ENCODE measurements at places on chromosomes 4 and X.

DNA sequence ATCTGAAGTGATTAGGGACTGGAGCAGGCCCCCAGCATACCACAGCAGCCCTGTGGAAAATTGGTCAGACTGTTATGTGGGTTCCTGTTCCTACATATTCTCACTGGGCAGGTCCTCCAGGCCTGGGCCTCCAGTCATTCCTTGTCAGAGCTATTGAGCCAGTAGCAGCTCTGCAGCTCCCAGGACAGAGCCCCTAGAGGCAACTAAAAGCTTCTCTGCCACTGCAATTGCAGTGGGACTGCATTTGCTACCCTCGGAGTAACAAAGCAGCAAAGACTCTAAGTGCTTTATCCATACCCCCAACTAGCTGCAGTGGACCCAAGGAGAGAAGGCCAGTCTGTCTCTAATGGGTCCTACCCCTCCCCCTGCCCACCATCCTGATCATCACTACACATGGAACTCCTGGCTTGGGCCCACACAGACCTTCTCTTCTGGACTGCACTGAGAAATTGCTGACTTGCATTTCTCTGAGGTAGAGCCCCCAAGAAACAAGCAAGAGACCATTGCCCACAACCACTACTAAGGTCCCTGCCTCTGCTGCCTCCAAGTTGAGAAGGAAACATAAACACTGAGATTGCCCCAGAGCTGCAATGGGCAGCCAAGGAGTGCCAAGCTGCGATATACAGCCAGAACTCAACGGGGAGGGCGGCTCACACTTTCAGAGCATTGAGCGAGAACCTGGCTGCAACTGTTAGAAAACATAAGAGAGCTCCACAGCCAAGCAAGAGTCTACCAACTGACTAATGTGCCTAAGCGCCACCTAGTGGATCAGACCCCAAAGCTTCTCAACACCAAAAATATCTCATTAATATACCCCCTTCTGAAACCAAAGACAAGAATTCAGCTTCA, 738.7 kb upstream of the NDST4 start:
- no peak for DNase-seq

GRCh38 chr4:83964996-83965541, 429.2 kb downstream of the GPAT3 start:
- DNase-seq: no peak

DNA sequence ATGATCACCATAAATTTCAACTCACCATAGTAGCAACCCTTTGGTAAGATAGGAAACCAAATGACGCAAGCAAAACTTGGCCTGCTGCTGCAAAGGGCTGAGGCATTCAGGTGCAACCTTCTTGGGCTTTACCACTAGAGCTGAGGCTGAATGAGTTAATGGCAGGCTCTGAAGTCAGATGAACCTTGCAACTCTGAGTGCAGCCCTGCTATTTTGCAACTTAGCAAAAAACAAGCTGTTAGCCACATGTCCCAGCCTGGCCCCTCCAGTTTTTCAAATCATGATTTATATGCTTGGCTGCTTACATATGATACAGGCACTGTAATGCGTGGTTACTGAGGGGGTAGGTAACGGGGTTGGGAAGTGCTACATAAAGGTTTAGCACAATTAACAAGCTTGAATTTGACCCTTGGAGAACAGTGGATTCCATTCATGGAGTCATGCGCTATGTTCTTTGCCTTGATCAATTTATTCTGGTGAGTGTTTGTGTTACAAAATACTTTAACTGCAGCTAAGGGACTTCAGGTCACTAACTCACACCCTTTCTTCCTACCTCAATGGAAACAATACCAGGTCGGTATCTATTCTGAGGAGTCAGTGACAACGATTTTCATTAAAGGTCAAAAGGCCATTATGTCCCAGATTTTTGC, 80.5 kb upstream of the PPARGC1A start:
- no peak for DNase-seq

- no peak for DNase-seq
Observed at GRCh38 chr4:53572600-53572994, 18.7 kb downstream of the LNX1 start.

DNA sequence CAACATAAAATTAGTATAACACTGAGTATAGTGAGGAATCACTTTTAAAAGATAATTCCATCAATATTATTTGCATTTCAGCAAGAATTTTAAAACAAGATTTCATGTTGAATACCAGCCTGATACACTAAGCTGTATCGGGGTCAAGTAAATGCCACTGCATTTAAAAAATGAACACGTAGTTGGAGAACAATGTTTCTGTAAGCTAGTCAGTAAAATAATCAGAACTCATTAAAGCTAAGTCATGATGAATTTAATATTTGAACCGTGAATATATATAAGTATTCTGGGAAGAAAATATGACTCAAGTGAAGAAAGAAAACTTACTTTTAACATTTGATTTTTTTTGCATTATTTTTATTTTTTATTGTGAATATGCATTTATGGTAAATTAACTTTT, 611.0 kb upstream of the PABPC4L start:
- DNase-seq: no peak

GRCh38 chrX:131874300-131874699, 148.8 kb upstream of the STK26 start:
- DNase-seq: no peak

- DNase-seq: no peak
Observed at GRCh38 chr4:1406394-1406980, at the start of gene NKX1-1. Gene NKX1-1 (minus strand): TSS chr4:1406442. CDS start chr4:1406442, 0 bp downstream.

DNA sequence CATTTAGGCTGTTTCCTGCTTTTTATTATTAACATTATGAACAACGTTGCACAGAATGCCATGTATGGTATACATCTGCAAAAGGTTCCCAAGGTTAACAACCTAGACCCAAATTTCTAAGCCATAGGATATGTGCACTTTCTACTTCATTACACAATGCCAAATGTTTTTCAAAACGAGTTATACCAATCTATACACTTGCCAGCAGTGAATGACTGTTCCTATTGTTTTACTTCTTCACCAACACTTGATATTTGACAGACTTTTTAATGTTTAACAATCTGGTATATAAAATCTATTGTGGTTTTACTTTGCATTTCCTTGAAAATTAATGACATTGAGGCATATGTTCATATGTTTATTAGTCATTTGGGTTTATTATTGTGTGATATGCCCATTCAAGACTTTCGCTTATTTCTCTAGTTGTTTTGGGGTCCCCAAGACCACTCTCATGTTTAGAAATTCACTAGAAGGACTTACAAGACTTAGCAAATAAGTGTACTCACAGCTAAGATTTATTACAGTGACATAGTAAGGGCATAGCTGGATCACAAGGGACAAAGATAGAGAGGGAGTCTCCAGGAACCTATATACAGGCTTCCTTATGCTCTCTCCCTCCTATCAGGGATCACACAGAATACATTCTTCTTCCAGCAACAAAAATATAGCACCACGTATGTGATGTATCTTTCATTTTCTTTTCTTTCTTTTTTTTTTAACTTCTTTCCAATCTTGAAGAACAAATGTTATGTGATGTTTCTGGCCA, 62.5 kb downstream of the TBCK start:
- DNase-seq: no peak

GRCh38 chr4:185311113-185311888, 84.4 kb downstream of the LRP2BP start:
- no peak for DNase-seq

- no peak for DNase-seq
Observed at GRCh38 chr4:108080747-108081146, 88.0 kb downstream of the LEF1 start.

GRCh38 chrX:107936434-107936730, 45.8 kb downstream of the TEX13B start:
- DNase-seq: no peak

Data from T-helper 17 cell (primary cell).